Activated T-helper 9 cell treated with anti-CD3 and anti-CD28 coated beads, Interleukin-2, amount 50 U/mL, for 16 hours (primary cell): ENCODE measurements at places on chromosomes 1 and 21.

DNA sequence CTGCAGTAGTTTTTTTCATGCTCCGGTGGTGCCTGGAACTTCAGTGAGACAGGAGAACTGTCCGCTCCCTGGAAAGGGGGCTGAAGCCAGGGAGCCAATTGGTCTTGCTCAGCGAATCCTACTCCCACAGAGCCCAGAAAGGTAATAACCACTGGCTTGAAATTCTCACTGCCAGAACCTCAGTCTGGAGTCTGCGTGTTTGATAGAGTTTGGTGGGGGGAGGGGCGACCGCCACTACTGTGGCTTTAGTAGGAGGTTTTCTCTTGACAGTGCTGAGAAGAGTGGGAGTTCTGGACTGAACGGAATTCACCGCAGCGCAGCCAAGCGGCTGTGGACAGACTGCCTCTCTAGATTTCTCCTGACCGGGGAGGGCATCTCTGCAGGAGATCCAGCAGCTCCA lies 8.0 kb upstream of the OR2M3 start:
- DNase-seq: no peak

DNA sequence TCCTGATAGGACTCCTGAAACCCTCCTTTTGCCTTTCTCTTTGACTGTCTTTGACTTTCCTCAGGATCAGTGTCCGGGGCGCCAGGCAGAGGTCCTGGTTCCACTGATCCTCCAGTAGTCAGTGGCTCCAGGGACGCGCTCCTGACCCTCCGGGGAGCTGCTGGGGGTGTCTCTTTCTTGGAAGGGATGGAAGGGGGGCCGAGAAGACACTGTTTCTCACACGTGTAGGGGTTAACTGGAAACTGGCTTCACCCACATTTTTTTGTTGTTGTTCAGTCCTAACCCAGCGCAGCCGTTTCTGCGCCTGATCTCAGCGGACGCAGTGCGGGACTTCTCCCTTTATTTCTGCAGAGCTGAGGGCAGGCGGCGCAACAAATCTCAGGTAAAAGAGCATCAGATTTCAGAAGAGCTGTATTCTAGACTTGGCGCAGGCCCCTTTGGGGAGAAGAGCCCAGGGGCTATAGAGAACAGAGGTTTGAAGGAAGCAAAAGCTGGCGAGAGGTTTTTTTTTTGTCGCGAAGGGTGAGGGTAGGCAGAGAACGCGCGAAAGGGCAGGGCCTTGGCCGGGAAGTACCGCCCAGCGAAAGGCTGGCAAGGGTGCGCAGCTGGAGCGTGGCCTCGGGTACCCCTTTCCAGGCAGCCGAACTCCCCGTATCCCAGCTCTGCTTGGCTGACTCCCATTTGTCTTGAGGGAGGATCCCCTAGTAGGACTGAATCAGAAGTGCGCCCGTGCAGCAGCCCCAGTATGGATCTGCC lies 4.3 kb upstream of the LHX9 start:
- no peak for DNase-seq

GRCh38 chr1:229535230-229535629 lies 23.3 kb downstream of the ABCB10 start:
- no peak for DNase-seq

GRCh38 chr1:169892927-169893644 lies 610 bp downstream of the SCYL3 start:
- no peak for DNase-seq

GRCh38 chr1:184986250-184986649 lies 11.9 kb upstream of the NIBAN1 start:
- DNase-seq: no peak

DNA sequence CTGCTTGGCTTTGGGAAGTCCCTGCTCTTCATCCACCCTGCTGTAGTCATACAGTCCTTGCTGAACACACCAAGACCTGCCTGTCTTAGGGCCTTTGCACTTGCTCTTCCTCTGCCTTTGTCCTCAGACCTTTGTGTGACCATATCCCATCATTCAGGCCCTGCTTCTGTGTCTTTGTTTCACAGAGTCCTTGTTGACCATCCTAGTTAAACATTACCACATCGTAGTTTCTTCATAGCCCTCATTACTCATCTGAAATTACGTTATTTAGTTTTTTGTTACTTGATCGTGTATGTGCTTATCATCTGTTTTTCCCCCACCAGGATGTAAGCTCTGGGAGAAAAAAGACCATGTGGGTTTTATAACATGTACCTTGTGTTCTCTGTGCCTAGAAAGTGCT lies 18.3 kb upstream of the SPRR5 start:
- DNase-seq: no peak

GRCh38 chr21:43985690-43986251 lies 26.3 kb upstream of the TRAPPC10 start:
- no peak for DNase-seq

- no peak for DNase-seq
Observed at GRCh38 chr21:14748662-14749061, 202.5 kb upstream of the SAMSN1 start.

GRCh38 chr1:69438056-69438795 lies 129.5 kb upstream of the LRRC7 start:
- DNase-seq: no peak

GRCh38 chr1:204263254-204263910 lies 49.6 kb upstream of the GOLT1A start:
- DNase-seq: no peak

DNA sequence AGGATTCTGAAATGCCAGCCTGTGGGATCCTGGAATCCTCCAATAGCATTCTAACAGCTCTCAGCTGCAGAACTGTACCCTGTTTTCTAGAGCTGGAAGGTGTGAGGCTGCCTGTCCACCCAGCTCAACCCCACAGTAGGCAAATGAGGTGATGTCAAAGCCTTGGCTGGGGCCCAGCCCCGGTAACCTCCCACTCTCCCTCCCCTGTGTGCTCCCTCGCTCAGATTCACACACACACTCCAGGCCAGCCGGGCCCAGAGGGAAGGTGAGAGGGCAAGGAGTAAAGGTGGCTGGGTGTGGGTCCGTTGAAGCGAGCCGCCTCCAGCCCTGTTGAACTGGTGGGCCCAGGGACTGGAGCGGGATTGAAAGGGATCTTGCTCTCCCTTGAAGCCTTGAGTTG lies at the start of gene BSND:
Gene BSND, plus strand, starts transcription at position 257 of the 400 bp plus-strand sequence. CDS start 254 bp downstream, outside the sequence.
- DNase-seq: no peak

GRCh38 chr1:61156576-61157467 lies 74.5 kb downstream of the NFIA start:
- no peak for DNase-seq

DNA sequence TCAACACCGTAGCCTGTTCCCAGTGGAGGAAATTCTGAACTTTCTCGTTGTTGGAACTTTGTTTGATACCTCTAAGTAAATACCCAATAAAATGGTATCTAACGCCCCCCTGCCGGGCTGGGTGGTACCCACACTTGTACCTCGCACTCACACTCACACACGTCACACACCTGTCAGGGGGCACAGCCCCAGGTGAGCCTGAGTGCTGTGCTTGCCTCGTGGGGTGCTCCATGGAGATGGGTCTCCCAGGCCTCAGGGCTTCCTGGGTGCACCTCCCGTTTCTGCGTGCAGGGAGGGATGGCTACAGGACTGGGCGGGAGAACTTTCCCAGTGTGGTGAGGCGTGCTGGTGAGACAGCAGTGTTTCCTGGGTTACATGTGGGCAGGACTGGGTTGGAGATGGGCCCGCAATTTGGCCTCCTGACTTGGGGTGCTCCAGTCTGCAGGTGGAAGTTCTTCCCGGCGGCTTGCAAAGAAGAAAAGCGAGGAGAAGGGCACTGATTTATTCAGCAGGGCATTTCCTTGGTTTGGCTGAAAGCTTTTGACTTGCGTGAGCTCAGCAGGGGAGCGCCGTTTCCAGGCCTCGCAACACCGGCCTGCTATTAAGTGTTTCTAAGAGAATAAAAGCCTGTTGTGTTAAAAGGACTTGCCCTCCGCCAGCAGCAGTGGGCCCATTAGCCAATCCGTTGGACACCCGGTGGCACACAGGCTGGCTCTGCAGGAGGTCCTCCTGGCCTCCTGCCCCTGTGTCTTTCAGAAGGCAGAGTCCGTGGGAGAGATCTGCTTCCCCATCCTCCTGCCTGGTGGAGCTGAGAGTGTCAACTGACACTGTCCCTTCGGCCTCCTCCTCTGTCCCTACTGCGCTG lies 79.7 kb downstream of the KIF26B start:
- DNase-seq: no peak

DNA sequence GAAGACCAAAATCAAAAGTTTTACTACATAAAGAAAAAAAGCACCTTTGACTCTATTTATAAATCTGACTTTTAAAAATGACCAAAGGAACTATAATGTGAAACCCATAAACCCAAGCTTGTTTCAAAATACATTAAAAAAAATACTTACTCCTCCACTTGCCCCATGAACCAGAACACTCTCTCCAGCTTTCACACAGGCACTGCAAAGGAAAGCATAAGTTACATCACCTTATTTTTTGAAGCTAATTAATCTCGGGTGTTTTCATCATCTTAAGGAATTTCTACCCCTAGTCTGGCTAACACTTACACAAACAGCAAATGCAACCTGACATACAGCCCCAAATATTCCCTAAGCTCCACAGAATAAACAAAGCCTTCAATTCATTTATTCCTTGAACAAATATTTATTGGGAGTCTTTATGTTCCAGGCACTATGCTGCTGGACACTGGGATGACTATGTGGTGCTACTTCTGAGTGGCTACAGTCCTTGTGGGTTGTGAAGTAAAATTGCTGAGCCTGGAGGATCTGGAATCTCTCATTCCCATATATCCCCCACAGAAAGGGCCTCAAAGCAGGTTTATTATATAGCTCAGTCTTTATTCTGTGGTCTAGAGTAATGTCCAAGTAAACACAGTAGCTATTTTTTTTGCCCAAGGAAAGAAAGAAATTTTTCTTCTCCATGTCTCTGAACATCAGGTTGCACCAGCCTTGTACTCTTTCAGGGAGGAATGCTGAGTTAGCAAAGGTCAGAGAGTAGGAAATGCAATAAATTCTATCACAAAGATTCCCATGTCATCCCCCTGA lies 18.2 kb downstream of the CRYZ start:
- no peak for DNase-seq

- no peak for DNase-seq
Observed at GRCh38 chr1:116951200-116951935, 41.7 kb downstream of the PTGFRN start.

DNA sequence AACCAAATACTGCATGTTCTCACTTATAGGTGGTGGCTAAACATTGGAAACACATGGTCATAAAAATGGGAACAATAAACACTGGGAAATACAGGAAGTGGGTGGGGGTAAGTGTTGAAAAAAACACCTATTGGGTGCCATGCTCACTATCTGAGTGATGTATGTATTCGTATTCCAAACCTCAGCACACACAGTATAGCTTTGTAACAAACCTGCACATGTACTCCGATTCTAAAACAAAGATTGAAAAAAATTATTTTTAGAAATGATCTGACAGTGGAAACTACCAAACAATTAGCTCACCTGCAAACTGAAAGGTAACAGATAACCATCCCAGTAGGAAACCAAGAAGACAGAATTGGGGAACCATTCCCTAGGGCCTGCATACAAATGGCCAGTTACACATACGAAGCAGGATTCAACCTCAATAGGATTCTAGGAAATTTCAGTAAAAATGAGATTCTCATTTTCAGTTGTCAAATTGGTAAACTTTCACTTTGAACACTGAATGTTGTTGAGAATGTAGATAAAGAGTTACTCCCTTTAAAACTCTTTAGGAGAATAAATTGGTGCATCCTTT lies 88.1 kb upstream of the LRRC8D start:
- DNase-seq: no peak

DNA sequence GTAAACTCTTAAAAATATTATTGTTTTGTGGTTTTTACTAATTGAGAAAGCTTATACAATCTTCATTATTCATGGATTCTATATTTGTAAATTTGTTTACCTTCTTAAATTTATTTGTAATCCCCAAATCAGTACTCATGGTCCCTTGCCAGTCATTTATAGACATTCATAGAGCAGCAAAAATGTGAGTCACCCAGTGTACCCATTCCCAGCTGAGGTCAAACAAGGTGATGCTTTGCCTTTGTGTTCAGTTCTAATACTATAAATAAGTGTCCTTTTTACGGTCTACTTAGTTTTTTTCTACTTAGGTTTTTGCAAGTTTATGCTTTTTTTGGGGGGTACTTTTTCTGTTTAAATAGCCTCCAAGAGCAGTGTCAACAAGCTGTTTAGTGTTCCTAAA lies 36.1 kb downstream of the SORT1 start:
- no peak for DNase-seq

- no peak for DNase-seq
Observed at GRCh38 chr1:116666187-116667077, 1.1 kb downstream of the IGSF3 start.

DNA sequence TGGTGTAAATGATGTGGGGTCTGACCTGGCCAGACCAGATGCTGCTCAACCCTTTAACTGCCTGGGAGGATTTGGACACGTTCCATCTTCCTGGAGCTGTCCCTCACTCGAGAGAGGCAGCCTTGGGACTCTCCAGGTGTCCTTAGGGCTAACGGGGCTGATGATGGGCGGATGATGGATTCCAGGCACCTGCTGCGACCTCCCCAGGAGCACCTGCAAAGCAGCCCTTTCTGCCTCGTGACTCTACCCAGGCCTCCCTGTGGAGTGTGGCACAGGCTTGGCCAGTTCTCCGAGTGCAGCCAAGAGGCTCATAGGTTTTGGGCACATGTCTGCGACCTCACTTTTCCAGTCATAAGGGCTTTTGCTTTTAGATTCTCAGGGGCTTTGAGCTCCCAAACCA lies 12.3 kb upstream of the TRIM17 start:
- DNase-seq: no peak

- DNase-seq: no peak
Observed at GRCh38 chr21:31052489-31053142, 14.3 kb upstream of the KRTAP19-8 start.

DNA sequence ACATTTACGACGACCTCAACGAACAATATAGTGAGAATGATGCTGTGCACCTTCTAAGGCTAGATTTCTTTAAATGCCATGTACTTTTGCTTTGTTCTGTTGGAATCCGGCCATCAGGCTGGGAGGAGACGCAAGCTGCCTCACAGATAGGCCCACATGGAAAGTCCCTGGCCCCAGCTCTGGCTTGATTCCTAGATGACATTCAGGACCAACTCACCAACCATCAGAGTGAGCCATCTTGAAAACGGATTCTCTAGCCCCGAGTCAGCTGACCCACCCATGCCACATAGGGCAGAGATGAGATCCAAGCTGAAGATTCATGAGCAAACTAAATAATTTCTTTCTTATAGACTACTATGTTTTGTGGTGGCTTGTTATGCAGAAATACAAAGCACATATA lies 164.4 kb downstream of the ZNF281 start:
- DNase-seq: no peak

DNA sequence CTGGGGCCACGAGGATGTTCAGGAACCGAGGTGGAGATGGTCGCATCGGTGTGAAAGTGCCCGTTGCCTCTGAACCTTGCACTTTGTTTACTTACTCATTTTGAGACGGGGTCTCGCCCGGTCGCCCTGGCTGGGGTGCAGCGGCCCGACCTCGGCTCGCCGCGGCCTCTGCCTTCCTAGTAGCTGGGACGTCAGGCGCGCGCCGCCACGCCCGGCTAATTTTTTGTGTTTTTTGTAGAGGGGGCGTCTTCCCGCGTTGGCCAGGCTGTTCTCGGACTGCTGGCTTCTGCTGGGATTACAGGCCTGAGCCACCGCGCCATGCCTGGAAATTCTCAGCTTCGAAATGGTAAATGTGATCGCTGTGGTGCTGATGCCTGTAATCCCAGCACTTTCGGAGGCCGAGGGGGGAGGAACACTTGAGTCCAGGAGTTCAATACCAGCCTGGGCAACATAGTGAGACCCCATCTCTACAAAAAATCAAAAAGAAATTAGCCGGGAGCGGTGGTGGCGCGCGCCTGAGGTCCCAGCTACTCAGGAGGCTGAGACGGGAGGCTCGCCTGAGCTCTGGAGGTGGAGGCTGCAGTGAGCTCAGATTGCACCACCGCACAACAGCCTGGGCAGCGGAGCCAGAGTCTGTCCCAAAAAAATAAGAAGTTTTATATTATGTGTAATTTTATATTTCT lies 684 bp upstream of the MRPL20 start:
- no peak for DNase-seq
